Stimulated activated CD4-positive, alpha-beta T cell treated with anti-CD3 and anti-CD28 coated beads, TNF-alpha, amount 100 ng/mL, for 24 hours (primary cell): ENCODE measurements at places on chromosomes 1 and 21.
A peak's percentile ranks its signal among the peaks of the same experiment; 100 is the strongest.

DNA sequence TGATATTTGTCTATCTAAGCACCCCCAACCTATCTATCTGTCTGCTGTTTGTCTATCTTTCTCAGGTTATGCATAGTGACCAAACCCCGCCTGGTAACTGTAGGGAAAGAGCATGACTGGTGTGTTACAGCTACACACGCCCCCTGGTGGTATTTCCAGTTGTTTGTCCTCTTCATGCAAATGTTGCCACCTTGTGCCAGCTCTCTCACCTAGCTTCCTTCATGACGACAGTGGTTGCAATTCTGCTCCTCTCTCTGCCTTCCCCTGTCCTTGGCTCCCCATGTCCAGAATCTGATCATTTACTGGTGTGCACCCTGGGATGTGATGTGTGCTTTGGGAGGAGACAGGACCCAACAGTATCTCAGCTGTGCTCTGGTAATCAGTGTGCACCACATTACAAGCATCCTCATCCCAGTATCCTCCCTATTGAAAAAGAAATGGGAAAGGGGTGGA, 8.1 kb upstream of the INKA2 start:
- DNase-seq = peak; percentile 60

- DNase-seq = no peak
These were observed 37.8 kb upstream of the VAMP3 start for GRCh38 chr1:7733276-7733675.

- no peak for DNase-seq
These were observed 199.3 kb upstream of the TMEM51 start for GRCh38 chr1:14954210-14954609.

GRCh38 chr1:155026588-155026987, 7.0 kb downstream of the DCST2 start:
- no peak for DNase-seq

DNA sequence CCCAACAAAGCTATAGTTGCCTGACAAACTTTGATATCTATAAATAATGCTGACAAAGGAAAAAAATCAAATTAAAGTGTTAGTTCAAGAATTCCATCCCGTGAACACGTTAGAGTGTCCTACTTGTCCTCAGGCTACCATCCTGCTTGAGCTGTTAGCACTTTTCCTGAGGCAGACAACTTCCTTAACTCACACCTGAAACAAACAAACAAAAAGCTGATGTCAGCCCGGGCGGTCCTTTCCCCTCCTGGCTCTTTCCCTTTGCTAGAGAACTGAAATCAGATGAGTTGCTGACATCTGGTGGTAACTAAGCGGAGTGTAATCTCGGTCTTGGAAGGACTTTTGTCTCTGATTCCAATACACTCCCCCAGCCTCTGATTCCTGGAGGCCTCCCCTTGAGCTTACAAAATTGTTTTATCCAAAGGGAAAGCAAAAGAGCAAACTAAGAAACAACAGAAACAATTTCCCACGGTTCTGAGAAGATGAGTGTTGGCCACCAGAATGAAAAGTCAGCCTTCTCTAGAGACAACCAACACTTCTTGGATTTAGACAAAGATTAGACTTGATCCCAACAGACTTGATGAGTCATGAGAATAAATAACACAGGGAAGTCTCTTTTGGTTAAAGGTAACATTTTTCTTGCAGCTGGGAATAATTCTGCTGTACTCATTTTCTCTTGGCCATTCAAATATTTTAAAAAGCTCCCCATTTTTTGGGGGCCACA, 135.4 kb downstream of the PROX1 start:
- no peak for DNase-seq

GRCh38 chr1:12343823-12344487, 114.1 kb downstream of the VPS13D start:
- no peak for DNase-seq

DNA sequence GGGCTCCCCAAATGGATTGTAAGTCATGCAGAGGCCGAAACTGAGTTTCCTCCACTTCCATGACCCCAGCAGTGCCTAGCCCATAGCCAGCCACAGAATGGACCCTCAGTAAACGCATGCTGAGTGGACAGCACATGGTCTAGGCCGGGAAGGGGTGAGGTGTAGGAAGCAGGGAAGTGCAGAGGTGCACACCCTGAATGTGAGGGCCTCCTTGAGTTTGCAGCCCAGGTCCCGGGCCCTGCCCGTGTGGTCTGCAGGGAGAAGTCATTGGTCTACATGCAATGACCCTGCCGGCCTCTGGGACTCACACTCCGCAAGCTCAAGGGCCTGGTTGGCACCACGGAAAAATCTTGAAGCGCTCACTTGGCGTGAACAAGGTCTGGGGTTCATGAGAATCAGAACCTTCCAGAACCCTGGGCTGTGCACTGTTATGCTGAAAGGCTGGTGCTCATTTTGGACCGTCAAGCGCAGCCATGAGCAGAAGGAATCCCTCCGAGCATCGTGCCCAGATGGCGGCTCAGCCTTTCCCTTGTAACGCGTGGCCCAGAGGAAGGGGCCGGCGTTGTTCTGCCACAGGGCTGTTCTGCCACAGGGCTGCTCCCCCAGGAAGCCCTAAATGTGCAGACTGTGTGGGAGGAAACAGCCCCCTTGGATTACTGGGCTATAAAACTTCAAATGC, 66.4 kb downstream of the PSMG1 start:
- DNase-seq = no peak

DNA sequence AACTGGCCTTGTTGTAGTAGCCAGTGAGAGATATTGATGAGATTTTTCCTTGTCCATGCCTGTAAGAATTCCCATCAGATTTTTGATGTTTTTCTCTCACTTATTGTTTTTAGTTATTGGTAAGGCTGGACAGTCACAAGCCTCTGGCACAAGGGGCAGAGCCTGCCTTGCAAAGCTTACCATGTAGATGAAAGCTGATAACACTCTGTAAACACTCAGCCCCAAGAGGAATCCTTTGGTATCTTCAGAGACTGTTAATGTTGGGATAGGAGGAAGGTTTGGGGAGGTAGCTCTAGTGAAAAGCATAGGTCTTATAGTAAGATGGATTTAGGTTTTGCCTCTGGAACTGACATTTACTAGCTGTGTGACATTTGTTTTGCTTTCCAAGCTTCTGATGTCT, 37.7 kb downstream of the MARK1 start:
- no peak for DNase-seq

DNA sequence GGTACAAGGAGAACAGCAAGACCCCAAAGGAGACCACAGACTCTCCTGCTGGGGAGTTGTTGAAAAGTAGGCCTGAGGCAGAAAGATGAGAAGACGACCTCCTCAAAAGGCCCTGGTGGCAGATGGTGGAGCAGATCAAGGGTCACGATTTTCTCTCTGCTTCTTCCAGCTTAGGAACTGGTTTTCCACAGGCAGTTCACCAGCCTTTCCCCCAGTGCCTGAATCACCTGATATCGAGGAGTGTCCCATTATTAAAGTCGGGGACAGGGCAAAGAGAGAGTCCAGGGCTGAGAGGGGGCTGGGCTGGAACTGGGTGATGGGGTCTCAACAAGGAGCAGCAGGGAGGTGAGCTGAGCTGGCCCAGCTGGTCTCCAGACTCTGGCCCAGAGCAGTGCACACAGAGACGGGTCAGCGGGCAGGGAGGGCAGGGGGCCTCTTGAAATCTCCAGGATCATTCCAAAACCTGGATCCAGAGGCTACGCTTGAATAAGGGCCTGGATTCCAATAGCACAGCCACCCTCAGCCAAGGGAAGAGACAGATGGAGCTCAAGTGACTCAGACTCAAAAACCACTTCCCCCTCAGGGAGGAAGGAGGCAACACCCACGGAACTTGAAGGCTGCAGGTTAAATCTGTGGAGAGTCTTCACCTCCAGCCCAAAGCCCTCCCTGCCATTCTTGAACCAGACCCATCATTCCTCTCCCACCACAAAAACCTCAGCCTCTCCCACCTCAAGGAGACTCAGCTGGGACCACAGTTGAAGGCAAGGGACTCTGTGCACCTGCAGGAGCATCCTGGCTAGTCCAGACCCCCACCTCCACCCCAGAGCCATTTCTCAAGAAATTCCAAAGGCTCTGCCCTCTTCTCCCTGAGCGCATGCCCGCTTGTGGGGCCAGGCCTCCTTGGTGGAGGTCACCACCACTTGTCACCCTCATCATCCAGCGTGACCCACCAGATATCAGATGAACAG, at the start of gene S100A5:
TSS of gene S100A5 (minus strand) at position 541 of the 968 bp plus-strand sequence. CDS start 743 bp downstream, outside the sequence.
- DNase-seq = peak; percentile 44

- no peak for DNase-seq
These were observed at the start of gene CBR3 for GRCh38 chr21:36134803-36135390. Gene CBR3, plus strand, starts transcription at chr21:36135079. Its CDS starts 114 bp downstream, at chr21:36135193.

- no peak for DNase-seq
These were observed 191.5 kb upstream of the AJAP1 start for GRCh38 chr1:4462831-4463484.

DNA sequence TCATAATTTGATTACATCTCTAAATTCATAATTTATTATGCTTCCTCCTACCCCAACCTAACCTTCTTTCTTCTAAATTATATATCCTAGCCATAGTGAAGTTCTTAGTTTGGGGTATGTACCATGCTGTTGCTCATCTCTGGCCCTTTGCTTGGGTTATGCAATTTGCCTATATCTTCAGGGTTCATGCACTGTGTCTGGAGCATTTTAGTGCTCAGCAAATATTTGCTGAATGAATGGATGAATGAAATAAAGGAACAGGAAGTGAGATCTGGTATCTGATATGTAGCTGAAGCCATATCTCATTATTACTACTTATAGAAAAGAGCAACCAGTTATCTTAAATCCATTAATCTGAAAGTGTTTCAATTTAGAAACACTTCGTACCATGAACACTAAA, 137.6 kb downstream of the GPATCH2 start:
- no peak for DNase-seq

- DNase-seq = no peak
These were observed 208 bp upstream of the MYBPH start for GRCh38 chr1:203175827-203176241.

DNA sequence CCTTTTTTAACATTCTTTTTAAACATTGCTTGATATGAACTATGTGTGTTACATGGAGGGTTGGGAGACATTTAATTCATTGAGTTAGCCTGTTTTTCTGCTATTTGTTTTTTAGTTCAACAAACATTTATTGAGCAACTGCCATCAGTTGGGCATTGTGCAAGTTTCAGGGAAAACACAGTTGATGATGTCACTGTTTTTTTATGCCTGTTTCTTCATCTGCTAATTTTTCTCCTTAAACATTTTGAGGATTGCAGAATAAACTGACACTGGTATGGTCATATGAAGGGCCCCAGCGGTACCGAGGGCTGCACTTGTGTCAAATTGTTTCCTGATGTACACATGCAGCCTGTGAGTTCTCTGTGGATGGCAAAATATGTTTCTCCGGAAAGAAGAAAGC, 253.0 kb downstream of the FGGY start:
- DNase-seq = no peak

DNA sequence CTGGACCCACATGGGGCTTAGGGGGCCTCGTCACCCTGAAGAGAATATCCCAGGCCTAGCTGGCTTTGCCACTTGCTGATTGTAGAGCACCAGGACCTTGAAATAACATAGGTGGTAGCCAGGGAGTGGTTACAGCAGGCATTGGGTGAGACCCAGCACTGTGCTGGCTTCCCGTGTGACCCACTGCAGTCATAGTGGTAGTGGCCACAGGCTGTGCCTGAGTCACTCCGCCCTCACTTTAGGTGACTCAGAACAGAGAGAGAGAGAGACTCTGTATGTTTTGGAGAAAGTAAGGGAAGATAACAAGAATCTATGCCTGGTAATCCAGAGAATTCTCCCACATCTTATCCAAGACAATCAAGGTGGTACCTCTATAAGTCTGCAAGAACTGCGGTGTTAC, 98.7 kb upstream of the LHX8 start:
- DNase-seq = no peak

GRCh38 chr1:26705788-26706311, 10.0 kb downstream of the ARID1A start:
- DNase-seq = no peak

DNA sequence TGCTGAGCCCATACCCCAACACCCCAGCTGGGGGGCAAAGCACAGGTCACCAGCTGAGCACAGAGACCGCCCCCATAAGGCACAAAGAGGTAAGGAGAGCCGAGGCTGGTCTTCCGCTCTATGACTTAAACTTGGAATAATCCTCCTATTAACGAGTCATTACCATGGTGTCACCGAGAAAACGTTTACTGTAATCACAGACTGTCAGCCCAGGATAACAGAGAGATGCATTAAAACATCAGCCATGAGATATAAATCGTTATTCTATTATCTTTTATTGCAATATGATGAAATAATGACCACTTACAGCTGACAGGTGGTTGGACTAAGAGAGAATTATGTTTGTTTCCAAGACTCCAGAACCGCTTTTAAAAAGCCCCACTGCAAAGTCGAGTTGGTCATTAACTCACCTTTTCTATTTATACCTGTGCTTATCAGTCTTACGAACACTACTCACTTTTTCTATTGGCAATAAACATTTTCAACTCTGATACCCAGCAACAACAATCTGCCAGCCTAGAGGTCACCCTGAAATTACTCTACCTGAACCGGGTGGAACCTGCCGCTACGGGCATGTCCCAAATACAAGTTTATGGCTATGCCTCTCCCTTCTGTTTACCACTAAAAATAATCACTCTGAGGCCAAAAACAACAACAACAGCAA, 21.5 kb downstream of the NPHP4 start:
- DNase-seq = no peak

DNA sequence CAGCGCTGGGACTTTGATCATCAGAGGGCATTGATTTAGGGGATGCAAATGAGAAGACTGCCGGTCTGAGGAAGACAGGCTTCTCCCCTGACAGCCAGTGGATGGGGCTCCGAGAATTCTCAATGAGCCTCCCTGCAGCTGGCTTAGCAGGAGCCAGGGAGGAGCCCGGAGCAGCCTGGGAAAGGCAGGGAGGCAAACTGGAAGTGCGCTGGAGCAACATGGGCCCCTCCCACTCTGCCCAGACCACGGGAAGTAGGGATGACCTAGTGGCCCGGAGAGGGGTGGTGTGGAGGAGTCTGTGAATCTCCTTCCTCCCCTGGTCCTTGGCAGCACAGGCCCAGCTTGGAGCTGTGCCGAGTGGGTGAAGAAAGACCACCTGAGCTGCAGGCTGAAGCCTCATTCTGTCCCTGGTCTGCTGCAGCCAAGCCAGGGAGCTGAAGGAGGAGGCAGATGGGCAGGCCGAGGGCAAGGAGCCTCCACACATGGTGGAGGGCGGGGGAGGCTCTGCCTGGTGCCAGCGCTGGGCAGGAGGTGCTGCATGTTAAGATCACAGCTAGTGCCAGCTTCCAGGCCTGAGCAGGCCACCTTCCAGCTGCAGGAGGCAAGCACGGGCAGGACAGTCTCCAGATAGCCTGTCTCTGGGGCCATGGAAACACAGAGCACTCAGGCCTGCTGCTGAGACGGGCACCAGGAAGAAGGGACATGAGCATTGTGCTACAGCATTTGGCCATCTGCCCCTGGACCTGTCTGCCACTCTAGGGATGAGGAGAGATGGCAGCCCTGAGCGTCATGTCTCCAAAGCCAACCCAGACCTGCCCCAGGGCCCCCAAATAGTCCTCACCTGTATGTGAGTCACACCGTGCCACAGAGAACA, 12.2 kb upstream of the CLSTN1 start:
- no peak for DNase-seq

- no peak for DNase-seq
These were observed 1.8 kb downstream of the SUMO3 start for GRCh38 chr21:44815852-44816628.

- DNase-seq = no peak
These were observed 482.1 kb upstream of the ADAMTS5 start for GRCh38 chr21:27448960-27449359.
